ENCODE measurements at places on chromosomes 7 and 10.

DNA sequence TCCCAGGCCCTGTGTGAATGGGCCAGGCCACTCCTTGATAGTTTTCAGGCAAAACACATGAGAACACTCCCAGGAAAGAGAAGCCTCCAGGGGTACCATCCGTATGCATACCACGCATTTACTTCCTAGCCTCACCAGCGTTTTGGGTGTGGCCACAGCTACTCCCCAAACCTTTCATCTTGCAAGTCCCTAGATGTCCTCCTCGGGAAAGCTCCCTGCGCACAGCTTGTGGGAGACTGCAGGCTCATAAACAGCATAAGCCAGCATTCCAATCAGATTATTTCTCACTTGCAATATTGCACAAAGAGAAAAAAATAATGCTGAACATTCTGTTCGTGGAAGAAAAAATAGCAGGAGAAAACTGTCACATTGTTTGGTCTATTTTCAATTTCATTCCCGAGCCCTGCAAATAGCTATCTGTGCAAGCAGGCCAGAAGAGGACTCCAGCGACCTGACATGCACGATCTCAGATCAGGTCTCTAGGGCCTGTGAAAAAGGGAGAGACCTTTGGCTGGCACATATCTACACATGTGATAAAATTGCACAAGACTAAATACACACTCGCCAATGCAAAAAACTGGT lies 175.6 kb downstream of the PLXNA4 start:
- peak; percentile 87 for DNase-seq

DNA sequence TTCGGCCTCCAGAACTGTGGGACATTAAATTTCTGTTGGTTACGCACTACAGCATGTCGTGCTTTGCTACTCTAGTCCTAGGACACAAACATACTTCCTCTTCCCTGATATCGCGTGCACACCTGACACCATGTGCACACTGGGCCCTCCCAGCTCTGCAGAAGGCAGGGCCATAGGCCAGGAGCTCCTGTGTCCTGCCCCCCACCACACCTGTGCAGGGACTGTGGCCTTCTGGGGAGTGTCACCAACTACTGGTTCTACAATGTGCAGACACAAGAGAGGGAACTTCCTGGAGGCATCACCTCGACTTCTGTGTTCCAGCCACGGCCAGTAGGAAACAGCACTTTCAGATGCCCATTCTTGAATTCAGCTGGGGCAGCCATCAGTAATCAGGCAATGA lies 646.4 kb upstream of the MGMT start:
- no peak for DNase-seq

GRCh38 chr10:103888113-103888841 lies 29.7 kb downstream of the STN1 start:
- DNase-seq, result peak; percentile 75

DNA sequence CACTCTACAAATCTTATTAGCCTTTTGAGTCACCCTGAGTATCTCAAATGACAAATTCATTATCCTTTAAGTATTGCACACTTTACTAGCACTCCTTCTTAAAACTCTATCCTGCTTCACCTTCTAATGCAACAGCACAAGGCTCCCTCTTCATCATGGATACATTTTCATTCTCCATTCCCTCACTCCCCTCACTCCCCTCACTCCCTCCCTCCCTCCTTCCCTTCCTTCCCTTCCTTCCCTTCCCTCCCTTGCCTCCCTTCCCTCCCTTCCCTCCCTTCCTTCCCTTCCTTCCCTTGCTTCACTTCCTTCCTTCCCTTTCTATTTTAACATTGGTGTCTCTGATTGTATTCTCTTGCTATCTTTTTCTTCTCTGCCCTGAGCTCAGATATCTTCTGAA lies 130.5 kb downstream of the PCLO start:
- no peak for DNase-seq

DNA sequence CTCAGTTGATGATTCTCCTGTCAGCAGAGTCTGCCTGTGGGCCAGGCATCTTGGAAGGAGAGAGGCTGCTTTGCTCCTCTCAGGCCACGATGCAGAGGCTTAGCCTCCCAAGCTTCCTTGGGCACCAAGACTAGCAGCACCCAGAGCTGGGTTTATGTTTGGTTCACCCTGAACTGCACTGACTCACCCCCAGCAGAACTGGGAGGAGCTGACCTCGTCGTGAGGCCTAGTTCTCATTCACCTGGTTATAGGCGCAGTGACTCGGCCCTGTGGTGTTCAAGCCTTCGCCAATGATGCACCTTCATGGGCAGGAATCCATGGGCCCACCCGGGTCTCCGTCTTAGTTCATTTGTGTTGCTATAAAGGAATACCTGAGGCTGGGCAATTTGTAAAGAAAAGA lies 122.0 kb upstream of the ZNF438 start:
- DNase-seq, result no peak

All from AG10803 (cell line).